ENCODE measurements at places on chromosomes 3 and 15.

GRCh38 chr15:99249270-99249841 is at the start of gene TTC23:
Gene TTC23, minus strand, starts transcription at chr15:99249581. Its CDS starts 20,869 bp downstream, at chr15:99228712.
- DNase-seq = peak; percentile 85

DNA sequence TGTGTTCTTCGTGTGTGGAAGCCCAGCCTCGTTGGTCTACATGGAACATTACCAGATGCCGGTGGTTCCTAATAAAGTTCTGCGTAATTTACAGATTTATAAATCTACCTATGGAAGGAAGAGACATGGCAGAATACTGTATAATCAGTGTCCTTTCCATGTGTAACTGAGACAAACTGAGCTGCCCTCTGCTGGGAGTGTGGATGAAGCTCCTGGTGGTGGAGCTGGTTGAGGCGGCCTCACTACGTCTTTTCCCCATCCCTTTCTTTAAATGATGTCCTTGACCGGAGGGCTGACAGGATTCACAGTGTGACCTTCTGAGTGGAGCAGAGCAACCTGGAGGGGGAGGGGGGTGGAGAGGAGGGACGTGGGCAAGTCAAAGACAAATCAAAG is 267.0 kb upstream of the CHRM5 start:
- DNase-seq = no peak

- DNase-seq = no peak
Observed at GRCh38 chr3:81375921-81376320, 385.5 kb downstream of the GBE1 start.

- DNase-seq = peak; percentile 33
Observed at GRCh38 chr3:33218446-33219174, at the start of gene SUSD5. Gene SUSD5, minus strand, starts transcription at chr3:33218810. Its CDS starts 13 bp downstream, at chr3:33218797.

- no peak for DNase-seq
Observed at GRCh38 chr3:125079675-125080045, 23.9 kb upstream of the HEG1 start.
